DMS79 treated with DMSO at 0.1 percent for 48 hours (cell line): ENCODE measurements at places on chromosomes 1 and 21.
A peak's percentile ranks its signal among the peaks of the same experiment; 100 is the strongest.

GRCh38 chr1:40901886-40902852 is 40.0 kb upstream of the CITED4 start:
- DNase-seq, result no peak

DNA sequence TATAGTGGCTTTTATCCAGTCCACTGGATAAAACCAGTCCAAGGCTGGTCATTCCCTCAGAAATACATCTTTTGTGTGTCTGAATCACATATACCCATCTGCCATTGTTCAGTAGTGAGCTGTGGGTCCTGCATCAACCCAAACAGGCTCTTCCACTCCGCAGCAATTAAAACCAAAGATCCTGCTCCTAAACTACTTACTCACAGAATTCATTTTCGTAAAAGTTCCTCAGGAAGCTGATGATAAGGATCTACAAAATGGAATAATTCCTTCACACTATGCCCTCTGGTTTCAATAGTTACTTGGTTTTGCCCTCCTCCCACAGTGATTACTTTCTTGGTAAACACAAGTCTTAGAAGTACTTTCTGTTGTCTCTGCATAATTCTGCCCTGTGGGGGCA is 5.1 kb upstream of the MFSD2A start:
- DNase-seq, result no peak

DNA sequence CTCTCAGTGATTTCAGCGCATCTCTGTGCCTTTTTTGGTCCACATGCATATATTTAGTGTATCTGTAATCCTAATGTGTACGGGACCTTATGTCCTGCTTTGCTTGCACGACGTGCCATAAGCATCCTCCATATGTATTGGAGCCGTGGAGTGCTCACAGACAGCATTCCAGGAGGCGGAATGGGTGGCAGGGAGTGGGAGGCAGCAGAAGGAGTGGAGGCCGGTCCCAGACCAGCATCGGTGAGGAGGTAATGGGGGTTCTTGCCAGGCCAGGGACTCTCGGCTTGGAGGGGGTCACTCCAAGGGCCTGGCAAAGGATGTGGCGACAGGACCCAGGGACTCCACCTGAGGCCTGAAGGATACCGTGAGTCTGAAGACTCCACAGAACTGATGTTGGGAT is 185.0 kb downstream of the CAMTA1 start:
- DNase-seq, result no peak

GRCh38 chr1:157279138-157279801 is 141.1 kb upstream of the ETV3 start:
- no peak for DNase-seq

DNA sequence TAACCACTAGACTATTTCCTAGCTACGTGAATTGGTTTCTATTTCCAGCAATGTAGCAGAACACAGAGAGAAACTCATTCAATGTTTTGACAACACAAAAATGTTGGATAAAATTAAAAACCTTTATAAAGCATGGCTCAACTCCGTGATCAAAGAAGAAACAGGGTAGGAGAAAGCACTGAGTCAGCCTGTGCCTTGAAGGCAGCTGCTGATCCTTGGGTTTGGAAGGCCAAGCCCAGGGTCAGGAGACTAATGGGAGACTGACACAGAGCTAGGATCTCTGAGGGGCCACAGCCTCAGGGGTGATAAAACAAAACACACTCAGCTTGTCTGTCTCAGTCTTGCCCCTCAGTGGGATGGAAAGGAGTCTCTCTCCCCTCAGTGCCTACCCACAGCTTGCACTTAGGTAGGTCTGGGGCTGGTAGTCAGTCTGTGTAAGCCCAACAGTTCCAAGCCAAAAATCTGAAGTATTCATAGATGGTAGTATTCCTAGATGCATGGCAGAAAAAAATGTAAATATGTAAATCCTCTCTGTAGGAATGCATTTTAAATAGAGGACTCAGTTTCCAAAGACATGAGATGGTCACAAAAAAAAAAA is 53.3 kb downstream of the B3GALNT2 start:
- no peak for DNase-seq

DNA sequence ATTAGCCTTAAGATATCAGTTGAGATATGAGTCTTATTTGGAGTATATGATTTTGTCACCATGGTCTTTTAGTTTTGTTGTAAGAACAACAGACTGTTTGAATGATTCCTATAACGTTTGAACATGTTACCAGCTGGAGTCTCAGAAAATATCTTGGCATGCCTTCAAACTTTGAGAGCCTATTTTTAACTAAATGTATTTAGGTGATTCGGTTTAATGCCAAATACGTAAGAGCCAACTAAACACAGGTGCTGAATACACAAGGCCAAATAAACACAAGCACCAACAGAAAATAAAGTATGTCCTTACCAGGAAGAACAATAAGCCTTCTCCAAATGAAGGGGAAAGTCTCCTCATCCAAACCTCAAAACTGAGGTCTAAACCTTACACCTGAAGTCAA is 48.6 kb downstream of the PRKACB start:
- no peak for DNase-seq

- no peak for DNase-seq
These were observed 11.0 kb downstream of the RO60 start for GRCh38 chr1:193070386-193070753.

DNA sequence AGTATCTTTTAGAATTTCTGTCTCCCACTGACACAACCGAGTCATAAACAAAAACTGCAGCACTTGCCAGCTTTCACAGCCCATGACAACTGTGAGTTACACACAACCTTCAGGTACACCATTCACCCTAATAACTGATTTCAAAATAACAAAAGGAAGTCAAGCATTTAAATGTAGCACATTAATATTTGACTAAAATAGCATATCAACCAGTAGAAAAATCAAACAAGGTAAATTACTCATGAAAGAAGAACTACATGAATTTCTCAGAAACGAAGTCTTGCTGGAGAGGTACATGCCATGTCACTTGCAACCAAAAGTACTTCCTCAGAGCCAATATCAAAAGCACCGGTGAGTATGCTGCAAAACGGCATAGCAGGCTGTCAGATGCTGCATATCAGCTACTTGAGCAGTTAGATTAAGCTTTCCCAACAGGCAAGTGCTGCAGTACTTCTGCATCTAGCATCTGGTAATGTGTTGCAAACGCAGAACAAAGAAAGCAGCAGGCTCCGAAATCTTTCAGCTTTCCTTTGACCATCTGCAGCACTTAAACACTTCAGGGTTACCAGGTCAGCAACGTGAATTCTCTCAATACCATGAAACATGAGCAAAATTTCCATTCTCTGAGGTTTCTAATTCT is 223.2 kb downstream of the SMYD3 start:
- DNase-seq, result no peak

DNA sequence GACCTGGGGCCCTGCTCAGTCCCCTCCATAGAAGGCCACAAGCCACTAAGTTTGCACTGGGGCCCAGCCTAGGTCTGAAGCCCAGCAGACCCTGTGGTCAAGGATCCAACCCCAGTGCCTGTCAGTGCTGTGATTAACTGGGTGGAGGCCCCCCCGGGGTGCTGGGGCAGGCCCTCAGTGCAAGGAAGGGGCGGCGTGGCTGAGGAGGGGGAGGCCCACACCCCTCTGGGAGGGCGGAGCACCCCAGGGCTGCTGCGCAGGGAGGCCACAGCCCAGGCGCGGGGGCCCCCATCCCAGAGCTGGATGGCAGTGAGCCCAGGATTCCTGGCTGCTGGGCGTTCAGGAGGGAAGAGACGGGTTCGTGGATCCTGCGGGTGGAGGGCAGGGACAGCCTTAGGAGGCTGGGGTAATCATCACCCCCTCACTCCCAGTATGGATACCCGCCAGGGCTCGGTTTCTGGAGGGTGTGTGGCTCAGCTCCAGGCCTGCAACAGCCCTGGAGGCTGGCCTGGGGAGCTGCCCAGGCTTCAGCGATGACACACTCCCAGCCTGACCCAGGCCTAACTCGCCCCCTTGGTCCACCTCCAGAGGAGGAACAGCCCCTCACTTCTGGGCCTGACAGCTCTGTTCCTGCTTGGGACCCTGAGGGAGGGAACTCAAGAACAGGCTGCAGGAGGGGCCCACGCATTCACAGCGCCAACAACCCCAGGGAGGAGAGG is 890 bp downstream of the GJC2 start:
- DNase-seq, result no peak

GRCh38 chr1:231354330-231355020 is 16.4 kb downstream of the SPRTN start:
- no peak for DNase-seq

- no peak for DNase-seq
These were observed 54.5 kb downstream of the C8B start for GRCh38 chr1:56911098-56911938.

GRCh38 chr1:165496501-165496900 is 47.3 kb upstream of the LRRC52 start:
- DNase-seq, result peak; percentile 1

GRCh38 chr1:20325844-20326420 is 35.3 kb downstream of the VWA5B1 start:
- no peak for DNase-seq

DNA sequence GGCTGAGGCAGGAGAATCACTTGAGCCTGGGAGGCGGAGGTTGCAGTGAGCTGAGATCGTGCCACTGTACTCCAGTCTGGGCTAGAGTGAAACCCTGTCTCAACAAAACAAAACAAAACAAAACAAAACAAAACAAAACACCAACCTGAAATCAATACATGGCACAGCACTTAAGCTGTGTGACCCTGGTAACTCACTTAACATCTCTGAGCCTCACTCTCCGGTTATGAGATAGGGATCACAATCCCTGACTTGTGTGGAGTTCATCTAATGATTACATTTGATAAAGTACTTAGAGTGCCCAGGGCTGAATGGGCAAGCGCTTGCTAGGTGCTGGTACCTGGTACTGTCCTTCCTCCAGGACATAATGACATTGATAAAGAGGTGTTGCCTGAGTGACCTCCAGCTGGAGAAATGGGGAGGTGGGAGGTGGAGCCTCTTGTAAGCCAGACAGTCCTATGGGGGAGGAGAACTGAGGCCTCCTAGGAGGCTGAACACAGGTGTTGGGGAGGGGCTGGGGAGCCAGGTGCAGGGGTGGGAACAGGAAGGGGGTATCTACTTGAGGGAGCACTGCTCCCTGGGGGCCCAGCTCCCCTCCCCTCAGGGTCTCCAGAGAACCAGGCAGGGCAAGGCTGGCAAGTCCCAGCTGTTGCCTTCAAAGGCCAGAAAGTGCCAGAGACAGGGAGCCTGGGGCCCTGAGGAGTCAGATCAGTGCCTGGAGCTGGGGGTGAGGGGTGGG is 17.9 kb downstream of the FOXO6 start:
- no peak for DNase-seq

- no peak for DNase-seq
These were observed 26.5 kb upstream of the SAMD11 start for GRCh38 chr1:897226-897625.

GRCh38 chr1:31707711-31708110 is 3.9 kb upstream of the COL16A1 start:
- no peak for DNase-seq
